ENCODE measurements at places on chromosomes 12 and 14. TPM values are rescaled to one million over a fixed set of nuclear protein-coding genes. Genes with fewer than 3 reads are reported as not detected.

BEST3 gene
- total RNA-seq, result 60.1 TPM

MAP1LC3B2 gene
- total RNA-seq, result not detected

SLC24A4 gene
- not detected for total RNA-seq

SMCO2 gene
- not detected for total RNA-seq

PTCSC3 gene
- total RNA-seq, result not detected

FAM90A1 gene
- not detected for total RNA-seq

OTOGL gene
- total RNA-seq, result not detected

RBP5 gene
- 0.70 TPM for total RNA-seq

CALM1 gene
- total RNA-seq, result 282 TPM

PDZRN4 gene
- total RNA-seq, result 16.8 TPM

DENND5B gene
- total RNA-seq, result 36.4 TPM

KLRC2 gene
- total RNA-seq, result not detected

FOXG1 gene
- not detected for total RNA-seq

CLEC2A gene
- not detected for total RNA-seq

DTX1 gene
- 535 TPM for total RNA-seq

BHLHE41 gene
- not detected for total RNA-seq

VRTN gene
- total RNA-seq, result not detected

ZBTB42 gene
- total RNA-seq, result 1.9 TPM

ANKS1B gene
- 5.4 TPM for total RNA-seq

AEBP2 gene
- 59.7 TPM for total RNA-seq

PPP1R36 gene
- total RNA-seq, result not detected

PTHLH gene
- total RNA-seq, result not detected

CLEC9A gene
- total RNA-seq, result not detected

STAT6 gene
- total RNA-seq, result 128 TPM

SYT10 gene
- not detected for total RNA-seq

OTUB2 gene
- total RNA-seq, result 0.48 TPM

GPX2 gene
- total RNA-seq, result not detected

SYT1 gene
- total RNA-seq, result not detected

CLEC1A gene
- total RNA-seq, result not detected

KCNC2 gene
- not detected for total RNA-seq

KERA gene
- total RNA-seq, result not detected

MANSC4 gene
- total RNA-seq, result not detected

NRDE2 gene
- 19.1 TPM for total RNA-seq

RNU4-1 gene
- 1,670 TPM for total RNA-seq

SERPINA1 gene
- total RNA-seq, result not detected

COL2A1 gene
- total RNA-seq, result not detected

SERPINA6 gene
- not detected for total RNA-seq

TAS2R31 gene
- 3.5 TPM for total RNA-seq

SLC2A13 gene
- total RNA-seq, result 13.3 TPM

HNF1A gene
- not detected for total RNA-seq

GPR84 gene
- total RNA-seq, result 0.18 TPM

FGF6 gene
- not detected for total RNA-seq

SERPINA5 gene
- not detected for total RNA-seq

PLA2G1B gene
- total RNA-seq, result not detected

DDIT3 gene
- total RNA-seq, result 34.5 TPM

ERG28 gene
- total RNA-seq, result 24.0 TPM

KRT3 gene
- not detected for total RNA-seq

FERMT2 gene
- not detected for total RNA-seq

GALNT8 gene
- total RNA-seq, result 0.52 TPM

L3HYPDH gene
- total RNA-seq, result 36.6 TPM

ANO2 gene
- not detected for total RNA-seq

SLC8B1 gene
- total RNA-seq, result 69.1 TPM

RNF31 gene
- 57.8 TPM for total RNA-seq

LRTM2 gene
- total RNA-seq, result not detected

ADAMTS20 gene
- not detected for total RNA-seq

CACNA1C gene
- total RNA-seq, result 1.4 TPM

RTL1 gene
- not detected for total RNA-seq

KRT75 gene
- total RNA-seq, result not detected

DNAI7 gene
- total RNA-seq, result not detected

Data from OCI-LY7 (cell line).